ENCODE measurements at places on chromosomes 12 and 14.

DNA sequence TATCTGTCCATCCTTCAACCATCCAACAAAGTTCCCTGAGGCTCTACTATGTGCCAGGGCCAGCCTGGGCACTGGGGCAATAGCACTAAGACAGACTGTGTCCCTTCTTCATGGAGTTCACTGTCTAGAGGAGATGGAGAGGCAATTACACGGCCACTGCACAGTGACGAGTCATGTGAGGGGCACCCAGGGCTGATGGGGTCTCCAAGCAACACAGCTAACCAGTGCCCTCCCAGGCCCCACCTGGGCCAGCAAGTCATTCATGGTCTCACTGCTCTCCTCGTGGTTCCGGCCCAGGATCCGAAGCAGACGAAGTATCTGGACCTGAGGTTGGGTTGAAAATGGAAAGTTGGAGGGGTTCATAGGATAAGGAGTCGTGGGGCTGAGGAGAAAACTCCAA lies 2.7 kb downstream of the AP1G2 start:
- DNase-seq: no peak

DNA sequence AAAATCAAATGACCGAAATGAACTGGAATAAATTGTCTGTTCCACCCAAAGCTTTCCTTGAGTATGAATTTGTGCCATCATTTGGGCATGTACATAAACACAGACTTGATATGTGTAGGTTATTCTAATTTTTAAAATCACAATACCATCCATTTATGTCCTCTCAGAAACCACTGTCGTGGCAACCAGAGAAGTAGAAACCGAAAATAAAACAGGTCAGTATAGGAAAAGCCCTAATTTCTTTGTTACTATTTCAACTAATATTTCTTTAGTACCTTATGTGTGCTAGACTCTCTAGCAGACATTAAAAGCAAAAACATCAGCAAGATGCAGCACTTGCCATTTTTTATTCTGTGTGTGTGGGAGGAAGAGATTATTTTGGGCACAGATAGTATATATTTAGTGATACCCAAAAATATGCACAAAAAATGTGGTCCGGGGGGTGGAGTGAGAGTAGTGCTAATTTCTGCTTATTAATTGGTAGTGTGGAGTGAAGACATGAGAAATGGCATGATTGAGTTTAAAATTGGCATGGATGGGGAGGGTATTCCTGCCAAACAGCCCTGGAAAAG lies 130.8 kb upstream of the CNTN1 start:
- no peak for DNase-seq

- DNase-seq: no peak
These were observed 13.4 kb upstream of the PPP1R1A start for GRCh38 chr12:54601841-54602240.

GRCh38 chr14:55731881-55732498 lies 152.0 kb downstream of the KTN1 start:
- DNase-seq: no peak

DNA sequence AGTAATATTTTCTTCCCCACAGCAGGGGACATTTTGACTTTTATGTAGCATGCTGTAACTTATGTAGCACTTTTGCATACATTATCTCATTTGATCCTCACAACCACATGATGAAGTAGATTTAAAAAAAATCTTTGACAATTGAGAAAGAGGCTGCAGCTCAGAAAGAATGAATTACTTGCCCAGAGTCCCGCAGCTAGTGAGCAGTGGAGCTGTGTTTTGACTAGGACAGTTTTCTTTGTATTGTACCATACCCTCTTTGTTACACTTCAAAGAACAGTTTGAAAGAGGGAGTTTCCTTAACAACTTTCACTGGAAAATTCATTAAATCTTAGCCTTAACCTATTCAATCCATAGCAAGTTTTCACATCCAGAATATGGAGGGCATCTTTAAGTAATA lies 58.6 kb downstream of the SYNE2 start:
- no peak for DNase-seq

- no peak for DNase-seq
These were observed 361.9 kb upstream of the FAR2 start for GRCh38 chr12:28787151-28787550.

DNA sequence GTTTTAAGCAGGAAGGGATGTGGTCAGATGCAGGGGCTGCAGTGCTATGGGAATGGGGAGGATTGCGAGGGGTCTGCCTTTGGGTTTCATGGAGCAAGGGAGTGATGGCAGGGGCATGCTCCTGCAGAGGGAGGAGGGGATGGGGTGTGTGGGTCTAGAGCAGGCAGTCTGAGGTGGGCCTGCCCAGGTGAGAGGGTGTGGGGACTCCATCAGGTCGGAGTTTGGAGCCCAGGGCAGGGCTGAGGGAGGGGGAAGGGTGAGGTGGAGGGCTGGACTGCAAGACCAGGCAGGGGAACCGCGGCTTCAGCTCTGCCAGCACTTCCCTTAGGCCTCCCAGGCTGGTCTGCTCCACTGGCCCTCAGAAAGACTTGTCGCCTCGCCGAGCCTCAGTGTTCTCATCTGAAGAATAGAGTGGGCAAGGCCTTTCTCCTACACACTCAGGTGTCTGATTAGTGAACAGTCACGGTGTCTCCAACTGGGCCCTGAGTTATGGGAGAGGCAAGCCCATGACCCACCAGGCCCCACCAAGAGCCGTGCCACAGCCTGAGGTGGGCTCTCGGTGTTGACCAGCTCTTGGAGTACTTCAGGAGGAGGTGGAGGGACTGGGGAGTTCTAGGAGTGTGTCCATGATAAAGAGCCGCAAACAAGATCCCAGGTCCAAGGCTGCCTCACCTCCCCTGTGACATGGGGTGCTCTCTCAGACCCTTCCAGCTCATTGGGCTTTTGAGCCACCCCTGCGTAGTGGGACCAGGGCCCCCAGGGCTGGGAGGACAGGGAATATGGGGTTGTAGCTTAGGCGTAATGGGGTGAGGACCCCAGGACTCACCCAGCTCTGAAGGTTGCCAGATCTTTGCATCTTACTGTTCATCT lies 20.1 kb upstream of the KRT80 start:
- DNase-seq: no peak

DNA sequence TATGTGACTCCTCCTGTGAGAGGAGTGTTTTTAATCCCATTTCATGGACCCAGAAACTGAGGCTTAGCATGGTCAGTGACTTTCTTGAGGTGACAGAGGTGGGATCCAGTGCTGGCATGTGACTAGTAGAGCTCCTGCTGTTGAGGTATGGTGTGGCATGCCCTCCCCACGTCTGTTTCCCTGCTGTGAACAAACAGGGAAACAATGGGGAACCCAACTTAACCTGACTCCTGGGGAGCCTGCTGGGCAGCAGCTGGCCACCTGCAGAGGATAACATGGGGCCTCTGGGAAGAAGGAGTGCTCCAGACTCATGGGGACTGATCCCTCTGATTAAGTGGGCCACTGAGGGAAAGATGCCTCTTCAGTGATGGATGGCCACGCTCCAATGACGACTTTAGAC lies 114.0 kb downstream of the BEGAIN start:
- no peak for DNase-seq

DNA sequence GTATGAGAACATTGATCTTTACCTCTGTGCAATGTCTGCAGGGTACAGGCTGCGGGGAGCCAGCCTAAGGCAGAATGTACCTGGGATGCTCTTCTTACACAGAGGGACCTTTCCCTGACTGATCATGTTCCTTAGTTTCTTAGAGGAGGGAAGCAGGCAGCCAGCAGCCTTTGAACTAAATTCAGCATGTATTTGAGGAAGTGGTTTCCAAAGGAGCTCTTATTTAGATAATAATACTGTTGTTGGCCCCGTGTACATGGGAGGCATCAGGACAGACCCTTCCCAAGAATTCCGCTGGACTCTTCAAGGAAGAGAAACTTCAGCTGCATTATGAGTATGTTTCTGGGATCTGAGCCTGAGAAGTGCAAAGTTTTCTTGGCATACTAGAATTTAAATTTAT lies 98.8 kb downstream of the CCDC92 start:
- no peak for DNase-seq

DNA sequence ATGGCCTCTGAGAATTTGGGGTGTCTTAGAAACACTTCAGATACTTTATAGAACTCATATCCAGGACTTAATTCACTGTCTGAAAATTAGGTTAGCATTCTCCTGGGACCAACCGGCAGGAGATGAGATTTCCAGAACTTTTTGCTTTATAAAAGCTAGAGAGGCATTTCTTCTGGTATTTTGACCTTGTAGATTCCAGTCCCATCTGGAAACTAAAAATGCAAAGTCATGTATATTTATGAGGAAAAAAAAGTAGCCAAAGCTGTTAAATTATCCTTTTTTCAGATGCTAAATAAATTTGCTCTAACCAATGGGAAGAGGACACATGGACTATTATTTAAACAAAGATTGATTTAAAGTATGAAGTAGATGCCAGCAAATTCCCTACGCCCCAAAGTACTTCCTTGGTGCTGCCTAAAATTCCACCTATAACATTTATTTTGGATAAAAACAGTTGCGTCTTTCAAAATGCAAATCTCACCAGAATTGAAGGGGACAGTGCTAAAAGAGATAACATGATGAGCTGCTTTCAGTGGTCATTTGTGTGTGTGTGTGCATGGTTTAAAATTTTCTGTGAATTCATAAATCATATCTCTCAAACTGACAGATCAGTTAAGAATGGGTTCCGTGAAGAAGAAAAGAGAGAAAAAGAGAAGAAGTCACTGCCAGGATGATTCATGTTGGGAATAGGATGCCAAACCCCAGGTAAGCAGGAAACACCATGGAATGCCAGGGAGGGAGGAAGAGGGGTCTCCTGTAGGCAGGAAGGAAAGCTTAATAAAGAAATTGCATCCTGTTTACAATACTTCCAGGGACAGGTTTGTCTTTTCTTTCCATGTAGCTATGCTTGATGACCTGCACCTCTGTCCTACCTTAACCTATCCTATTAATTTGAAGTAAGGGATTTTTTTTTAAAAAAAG lies 97.7 kb upstream of the RGS6 start:
- no peak for DNase-seq

DNA sequence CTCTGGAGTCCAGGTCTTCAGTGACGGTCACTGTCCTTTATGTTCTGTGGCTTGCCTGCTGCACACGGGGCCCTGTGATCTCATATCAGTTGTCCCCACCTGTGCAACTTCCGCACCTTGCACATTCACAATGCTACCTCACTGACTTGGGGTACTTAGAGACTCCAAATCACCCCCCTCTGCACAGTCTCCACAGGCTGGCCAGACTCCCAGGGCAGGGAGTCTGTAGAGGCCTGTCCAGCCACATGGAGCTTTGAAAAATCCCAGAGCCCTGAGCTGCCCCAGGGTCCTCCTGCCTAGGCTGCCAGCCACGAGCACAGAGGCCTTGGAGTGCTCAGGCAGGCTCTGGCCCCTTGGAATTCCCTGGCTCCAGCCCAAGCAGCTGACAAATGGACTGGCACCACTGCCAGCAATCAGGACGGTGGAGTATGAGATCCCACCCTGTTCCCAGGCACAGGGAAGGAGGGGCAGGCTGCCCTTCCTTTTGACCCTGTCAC lies 26.4 kb downstream of the CMKLR1 start:
- DNase-seq: no peak

DNA sequence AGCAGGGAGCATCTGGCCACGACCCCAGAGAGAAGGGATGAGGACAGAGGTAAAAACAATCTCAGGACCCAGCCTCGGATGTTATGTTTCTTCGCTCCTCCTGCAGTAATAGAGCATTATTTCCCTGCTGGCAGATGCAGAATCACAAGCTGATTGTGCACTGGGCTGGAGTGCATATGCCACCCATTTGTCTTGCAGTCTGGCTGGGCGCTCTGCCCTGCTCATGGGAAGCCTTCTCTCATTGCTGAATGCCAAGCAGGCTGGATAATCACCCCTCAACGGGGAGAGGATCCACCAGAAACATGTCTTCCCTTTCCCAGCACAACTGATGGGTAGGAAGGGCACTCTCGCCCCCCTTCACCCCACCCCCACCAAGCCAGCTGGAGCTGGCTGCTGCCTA lies 8.5 kb upstream of the VASH1 start:
- no peak for DNase-seq

- DNase-seq: no peak
These were observed 38.4 kb upstream of the MANSC4 start for GRCh38 chr12:27818401-27818918.

DNA sequence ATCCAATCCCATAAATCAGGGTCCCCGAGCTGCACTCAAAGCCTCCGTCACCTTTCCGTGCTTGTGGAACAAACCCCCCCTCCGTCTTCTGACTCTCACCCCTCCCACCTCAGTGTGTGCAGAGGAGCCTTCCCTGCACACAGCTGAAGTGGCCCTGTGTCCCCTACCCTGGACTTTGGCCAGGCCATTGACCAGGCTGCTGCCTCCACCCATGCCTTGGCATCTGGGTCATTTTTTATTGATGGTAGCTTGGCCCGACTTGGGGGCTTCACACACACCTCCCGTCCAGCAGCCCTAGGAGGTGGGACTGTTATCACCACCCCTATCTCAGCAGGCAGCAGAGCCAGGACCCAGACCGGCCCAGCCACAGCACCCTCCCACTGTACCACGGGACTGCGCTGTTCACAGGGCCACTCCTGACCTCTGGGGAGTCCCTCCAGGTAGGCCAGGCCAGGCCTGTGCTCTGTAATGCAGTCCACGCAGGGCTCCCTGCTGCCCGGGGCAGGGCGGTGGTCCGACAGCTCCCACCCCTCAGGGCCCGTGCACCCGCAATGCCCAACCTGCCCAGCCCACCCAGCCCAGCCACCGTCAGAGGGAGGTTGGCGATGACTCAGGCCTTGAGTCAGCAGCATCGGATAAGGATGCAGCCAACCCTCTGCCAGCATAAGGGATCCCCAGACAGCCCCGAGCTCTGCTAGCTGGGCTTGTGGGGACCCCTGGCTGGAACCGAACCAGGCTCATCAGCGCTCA lies 9.2 kb upstream of the INF2 start:
- no peak for DNase-seq

- DNase-seq: no peak
These were observed 31.9 kb downstream of the FOS start for GRCh38 chr14:75310295-75311111.

GRCh38 chr12:26188641-26189040 lies 6.7 kb upstream of the SSPN start:
- no peak for DNase-seq

DNA sequence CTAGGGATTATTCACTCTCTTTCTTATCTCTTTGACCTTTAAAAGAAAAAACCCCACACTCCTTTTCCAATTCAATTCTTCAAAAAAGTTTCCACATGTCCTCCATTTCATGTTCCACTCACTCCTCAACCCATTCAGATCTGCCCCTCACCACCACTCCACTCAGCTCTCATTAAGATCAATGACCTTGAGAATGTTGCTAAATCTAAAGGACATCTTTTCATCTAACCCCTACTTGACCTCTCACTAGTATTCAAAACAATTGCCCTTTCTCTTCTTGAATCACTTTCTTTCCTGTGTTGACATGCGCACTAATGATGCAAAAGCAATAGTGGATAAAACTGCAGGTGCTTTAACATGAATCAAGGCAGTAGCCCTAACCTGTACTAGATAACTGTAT lies 9.9 kb downstream of the HECTD1 start:
- no peak for DNase-seq

All from keratinocyte (primary cell).